Amygdala (tissue), 56 donors: ENCODE measurements at places on chromosomes 1 and 21.
A peak's percentile ranks its signal among the peaks of the same experiment; 100 is the strongest.

- no peak for DNase-seq
These were observed 593.9 kb downstream of the KIF26B start for GRCh38 chr1:245748646-245749045.

- no peak for DNase-seq
These were observed 55.7 kb downstream of the HLCS start for GRCh38 chr21:36910581-36911307.

DNA sequence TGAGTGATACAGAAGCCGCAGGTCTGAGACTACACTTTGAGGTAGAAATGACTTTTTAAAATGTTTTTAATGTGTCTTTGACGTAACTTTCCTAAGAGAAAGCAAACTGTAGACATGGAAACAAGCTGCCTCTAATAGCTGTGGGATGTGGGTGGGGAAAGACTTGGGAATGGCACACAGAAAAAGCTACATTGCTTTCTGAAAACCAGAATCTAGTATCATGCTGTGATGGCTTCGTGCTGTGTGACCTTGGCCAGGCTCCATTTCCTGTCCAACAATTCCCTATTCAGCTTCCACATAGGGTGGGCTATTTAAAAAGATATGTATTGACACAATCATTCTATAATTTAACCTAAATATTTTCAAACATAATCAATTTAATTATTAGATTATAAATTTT lies 909.1 kb downstream of the NCAM2 start:
- DNase-seq, result no peak

GRCh38 chr21:26739189-26739588 lies 106.0 kb downstream of the ADAMTS1 start:
- no peak for DNase-seq

- no peak for DNase-seq
These were observed 60.4 kb upstream of the NEK7 start for GRCh38 chr1:198096390-198096789.

DNA sequence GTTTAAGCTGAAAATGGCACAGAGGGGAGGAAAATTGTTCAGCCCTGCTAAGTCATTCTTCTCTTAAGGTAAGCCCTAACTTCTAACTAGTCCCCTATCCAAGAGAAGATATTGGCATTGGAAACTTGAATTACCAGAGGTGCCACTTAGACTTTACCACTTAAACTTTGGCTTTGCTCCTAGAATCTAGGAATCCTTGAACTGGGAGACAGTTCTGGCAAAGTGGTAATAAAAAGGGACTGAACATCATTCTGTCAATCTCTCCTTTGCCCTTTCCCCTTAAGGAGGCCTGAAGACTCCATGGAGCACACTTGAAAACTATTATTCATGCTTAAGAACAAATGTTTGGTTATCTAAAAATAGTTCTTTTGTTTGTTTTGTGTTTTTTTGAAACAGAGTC lies 8.4 kb downstream of the ATP1A4 start:
- DNase-seq, result no peak

DNA sequence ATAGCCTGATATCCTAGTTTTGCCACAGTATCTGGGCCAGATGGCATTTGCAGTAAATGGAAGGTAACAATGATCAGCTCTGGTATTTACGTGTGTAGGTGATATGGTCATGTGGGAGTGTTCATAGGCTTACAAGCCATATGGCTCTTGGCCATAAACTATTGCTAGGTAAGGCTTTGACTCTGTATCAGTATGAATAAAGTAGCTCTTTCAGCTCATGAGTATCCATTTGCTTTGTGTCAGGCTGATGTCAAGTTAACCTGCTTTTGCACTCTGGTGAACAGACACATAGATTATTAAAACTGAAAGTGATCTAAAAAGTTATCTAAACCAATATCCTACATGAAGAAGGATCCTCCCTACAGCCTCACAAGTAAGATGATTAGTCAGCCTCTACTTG lies 69.0 kb downstream of the DDR2 start:
- no peak for DNase-seq

GRCh38 chr1:156892190-156893047 lies 1.1 kb upstream of the PEAR1 start:
- peak; percentile 68 for DNase-seq

DNA sequence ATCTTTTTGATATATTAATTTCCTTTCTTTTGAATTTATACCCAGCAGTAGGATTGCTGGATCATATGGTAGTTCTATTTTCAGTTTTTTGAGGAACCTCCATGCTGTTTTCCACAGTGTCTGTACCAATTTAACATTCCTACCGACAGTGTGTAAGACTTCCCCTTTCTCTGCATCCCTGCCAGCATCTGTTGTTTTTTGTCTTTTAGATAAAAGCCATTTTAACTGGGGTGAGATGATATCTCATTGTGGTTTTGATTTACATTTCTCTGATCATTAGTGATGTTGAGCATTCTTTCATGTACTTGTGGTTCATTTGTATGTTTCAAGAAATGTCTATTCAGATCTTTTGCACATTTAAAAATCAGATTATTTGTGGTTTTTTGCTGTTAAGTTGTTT lies 62.4 kb upstream of the STUM start:
- no peak for DNase-seq

GRCh38 chr1:185537596-185537995 lies 196.6 kb upstream of the HMCN1 start:
- no peak for DNase-seq

- no peak for DNase-seq
These were observed 213.7 kb upstream of the CSF3R start for GRCh38 chr1:36696261-36696940.

- peak; percentile 7 for DNase-seq
These were observed 4.1 kb downstream of the NUAK2 start for GRCh38 chr1:205317311-205317917.

DNA sequence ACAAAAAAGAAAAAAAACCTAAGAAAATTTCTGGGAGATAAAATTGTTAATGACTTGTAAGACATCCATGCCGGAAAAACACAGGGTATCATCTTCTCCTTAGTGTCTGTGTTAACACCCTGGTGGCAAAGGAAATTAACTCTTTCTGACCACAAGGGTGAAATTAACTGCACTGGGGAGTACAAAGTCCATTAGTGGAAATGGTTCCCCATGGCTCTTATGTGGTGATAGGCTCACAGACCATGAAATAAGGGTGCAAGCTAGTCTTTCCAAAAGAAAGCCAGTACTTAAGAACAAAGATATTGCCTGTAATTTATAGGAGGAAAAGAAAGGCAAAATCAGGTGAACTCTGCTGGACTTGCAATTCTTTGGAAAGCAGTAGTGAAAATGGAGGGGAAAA lies 185.4 kb downstream of the LRRIQ3 start:
- no peak for DNase-seq

- DNase-seq, result no peak
These were observed 21.3 kb upstream of the LDLRAP1 start for GRCh38 chr1:25522031-25522655.

DNA sequence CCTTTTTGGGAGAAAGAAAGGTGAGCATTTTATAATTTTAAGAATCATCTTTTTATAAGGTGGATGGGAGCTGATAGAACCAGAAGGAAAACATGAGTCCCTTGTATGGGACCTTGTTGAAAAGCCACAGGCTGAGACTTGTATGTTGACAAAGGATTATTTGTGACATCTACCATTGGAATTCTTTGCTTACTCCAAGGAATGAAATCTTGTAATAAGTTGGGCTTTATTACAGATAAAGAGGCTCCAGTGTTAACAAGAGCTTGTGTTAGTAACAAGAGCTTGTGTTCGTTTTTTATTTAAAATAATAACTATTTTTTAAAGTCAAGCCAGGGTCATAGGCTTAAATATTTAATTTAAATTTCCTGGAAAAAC lies 201.1 kb upstream of the CHRM3 start:
- no peak for DNase-seq

GRCh38 chr1:117001254-117001927 lies at the start of gene CD101:
TSS of gene CD101 (plus strand) at chr1:117001760. CDS start at chr1:117001818, 58 bp downstream.
- DNase-seq, result no peak
